Muscle of leg (tissue), 16 donors: ENCODE measurements at places on chromosomes 4 and X. TPM values are rescaled to one million over a fixed set of nuclear protein-coding genes. Genes with fewer than 3 reads are reported as not detected.
A peak's percentile ranks its signal among the peaks of the same experiment; 100 is the strongest.

EXOC1L gene
- total RNA-seq = not detected

- DNase-seq = no peak
Observed at GRCh38 chr4:124786634-124787033, 74.1 kb upstream of the ANKRD50 start.

RAP1GDS1 gene
- total RNA-seq = 25.7 TPM

UGT2A1 gene
- total RNA-seq = 0.31 TPM

FGF5 gene
- total RNA-seq = 0.09 TPM

- no peak for DNase-seq
Observed at GRCh38 chr4:13348216-13348615, 135.9 kb downstream of the RAB28 start.

DNA sequence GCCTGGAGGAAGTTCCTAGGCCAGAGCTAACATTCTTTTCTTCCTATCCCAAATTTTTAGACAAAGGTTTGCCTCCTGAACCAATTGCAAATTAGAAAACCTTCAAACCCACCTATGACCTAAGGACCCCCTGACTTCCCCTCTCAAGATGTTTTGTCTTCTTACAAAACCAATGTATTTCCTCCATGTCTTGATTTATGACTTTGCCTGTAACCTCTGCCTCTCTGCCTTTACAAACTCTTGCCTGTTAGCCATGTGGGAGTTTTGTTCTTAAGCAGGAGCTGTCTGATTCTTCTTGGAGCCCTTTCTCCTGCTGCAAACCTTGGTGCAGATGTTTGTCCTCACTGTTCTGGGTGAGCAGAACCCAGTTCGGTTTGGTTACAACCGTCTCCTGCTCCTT, 222.3 kb upstream of the BOD1L1 start:
- DNase-seq = peak; percentile 14

MAGED1 gene
- total RNA-seq = 133 TPM

- DNase-seq = peak; percentile 36
Observed at GRCh38 chr4:41396214-41396613, 139.5 kb downstream of the UCHL1 start.

NMU gene
- total RNA-seq = 1.2 TPM

DNA sequence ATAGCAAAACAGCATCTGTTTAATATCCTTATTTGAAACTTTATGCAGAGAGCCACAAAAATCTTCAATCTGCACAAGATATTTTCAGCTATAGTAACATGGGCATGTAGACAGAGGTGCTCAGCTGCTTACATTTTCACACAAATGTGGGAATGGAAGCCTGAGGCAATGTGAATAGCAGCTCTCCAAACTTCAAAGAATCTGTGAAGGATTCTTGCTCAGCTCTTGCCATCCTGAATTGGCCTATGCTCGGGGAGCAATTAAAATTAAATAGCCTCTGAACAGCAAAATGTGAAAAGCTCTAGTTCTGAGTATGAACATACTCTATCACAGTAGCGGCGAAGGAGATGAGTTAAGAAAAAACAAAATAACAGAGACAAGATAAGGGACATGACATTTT, 1523.8 kb downstream of the PCDH7 start:
- DNase-seq = no peak

GATA1 gene
- 0.22 TPM for total RNA-seq

- no peak for DNase-seq
Observed at GRCh38 chrX:13654116-13654515, 1.2 kb downstream of the TCEANC start.

GRCh38 chr4:68257719-68258118, 12.2 kb upstream of the TMPRSS11B start:
- DNase-seq = no peak

- DNase-seq = peak; percentile 16
Observed at GRCh38 chr4:160848901-160849760, 1314.7 kb downstream of the FSTL5 start.

DNA sequence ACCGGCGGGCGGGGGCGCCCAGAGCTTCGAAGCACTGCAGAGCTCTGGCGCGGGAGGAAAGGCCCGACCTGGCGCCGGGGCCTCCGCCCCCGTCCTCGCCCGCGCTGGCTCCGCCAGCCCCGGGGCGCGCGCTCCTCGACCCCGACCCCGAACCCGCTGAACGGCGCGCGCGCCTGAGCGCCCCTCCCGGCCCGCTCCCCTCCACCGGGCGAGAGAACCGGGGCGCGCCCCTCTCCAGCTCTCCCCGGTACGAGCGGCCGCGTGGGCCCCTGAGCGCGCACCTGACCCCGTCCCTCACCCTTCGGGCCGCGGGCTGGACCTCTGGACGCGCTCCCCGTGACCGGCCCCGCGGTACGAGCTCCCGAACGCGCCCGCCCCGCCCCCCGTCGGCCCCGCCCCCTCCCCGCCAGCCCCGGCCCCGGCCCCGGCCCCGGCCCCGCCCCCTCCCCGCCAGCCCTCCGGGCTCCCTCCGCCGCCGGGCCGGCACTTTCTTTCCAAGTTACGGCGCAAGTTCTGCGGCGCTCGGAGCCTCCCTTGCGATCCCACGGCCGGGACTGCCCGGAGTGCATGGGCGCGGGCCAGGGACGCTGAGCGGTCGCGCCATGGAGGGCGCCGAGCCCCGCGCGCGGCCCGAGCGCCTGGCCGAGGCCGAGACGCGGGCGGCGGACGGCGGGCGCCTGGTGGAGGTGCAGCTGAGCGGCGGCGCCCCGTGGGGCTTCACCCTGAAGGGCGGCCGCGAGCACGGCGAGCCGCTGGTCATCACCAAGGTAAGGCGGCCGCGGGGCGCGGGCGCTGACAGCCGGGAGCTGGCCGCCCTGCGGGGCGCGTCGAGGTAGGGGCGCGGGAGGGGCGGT, at the start of gene SHROOM2:
TSS of gene SHROOM2 (plus strand) at position 486 of the 854 bp plus-strand sequence. CDS start at position 603, 117 bp downstream.
- peak; percentile 38 for DNase-seq

GRCh38 chrX:11629593-11630211, 36.0 kb downstream of the ARHGAP6 start:
- peak; percentile 80 for DNase-seq

- no peak for DNase-seq
Observed at GRCh38 chr4:98694076-98694475, 35.7 kb upstream of the TSPAN5 start.

DNA sequence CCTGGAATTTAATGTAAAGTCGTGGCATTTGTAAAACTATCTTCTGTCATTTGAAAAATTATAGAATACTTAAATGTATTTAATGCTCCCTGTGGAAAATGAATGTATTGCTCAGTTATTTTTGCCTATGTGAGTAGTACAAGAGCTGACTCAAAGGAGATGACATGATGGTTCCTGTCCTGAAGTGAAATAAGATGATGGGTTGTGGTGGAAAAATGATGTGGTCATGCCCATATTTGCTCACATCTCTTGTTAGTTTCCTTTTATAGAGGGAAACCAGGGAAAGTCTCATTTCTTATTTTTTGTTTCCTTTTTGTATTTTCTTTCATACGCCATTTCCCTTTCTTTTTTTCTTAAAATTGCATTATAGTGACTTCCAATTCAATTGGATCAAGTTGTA, 23.7 kb downstream of the PLS3 start:
- peak; percentile 24 for DNase-seq

DNA sequence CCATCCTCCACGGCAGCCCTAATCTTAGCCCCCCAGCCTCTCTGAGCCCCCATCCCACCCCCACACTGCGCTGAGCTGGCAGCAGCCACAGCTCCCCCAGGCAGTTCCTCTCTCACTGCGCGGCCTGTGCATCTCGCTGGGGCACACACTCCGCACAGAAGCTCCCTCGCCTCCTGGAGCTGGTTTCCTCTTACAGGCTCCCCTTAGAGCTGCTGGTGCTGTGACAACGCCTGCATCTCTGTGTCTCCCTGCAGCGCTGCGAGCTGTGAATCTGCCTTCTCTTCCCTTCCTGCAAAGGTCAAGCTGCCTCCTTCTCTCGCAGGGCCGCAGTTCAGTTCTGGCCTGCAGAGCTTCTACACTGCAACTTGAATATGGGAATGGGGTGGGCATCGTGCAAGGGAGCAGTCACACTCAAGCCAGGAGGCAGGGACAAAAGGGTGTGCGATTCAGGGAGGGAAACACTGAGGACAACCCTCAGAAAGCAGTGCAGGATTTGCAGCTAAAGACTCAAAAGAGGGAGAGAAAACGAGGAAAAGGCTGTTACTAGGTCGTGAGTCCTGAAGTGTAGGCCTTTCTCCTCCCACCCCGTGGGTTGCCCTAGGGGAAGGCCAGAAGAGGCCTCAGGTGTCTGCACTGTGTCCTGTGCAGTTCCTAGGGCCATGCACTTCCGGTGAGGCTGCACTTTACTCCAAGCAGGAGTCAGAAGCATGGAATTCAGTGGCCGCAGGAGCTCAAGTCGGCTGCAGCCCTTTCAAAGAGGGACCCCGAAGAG, 87.0 kb downstream of the BCOR start:
- DNase-seq = no peak

AP1S2 gene
- total RNA-seq = 39.1 TPM

GRCh38 chrX:149060921-149061320, 444.2 kb downstream of the IDS start:
- DNase-seq = peak; percentile 65

DNA sequence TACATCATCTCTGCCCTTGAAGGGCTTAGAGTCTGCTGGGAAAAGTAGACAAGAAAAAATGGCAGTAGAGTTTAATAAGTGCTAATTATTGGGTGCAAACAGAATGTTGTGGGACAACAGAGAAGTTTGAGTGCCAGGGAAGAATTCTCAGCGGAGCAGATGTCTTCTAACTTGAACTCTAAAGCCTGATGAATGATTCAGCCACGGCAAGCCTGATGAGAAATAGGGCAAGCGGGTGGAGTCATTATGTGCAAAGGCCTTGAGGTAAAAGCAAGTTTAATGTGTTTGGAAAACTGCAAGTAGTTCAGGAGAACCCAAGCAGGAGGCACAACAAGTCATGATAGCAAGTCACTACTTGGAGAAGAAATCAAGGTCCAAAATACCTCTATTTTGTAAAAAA, 37.5 kb downstream of the GC start:
- DNase-seq = no peak

DNA sequence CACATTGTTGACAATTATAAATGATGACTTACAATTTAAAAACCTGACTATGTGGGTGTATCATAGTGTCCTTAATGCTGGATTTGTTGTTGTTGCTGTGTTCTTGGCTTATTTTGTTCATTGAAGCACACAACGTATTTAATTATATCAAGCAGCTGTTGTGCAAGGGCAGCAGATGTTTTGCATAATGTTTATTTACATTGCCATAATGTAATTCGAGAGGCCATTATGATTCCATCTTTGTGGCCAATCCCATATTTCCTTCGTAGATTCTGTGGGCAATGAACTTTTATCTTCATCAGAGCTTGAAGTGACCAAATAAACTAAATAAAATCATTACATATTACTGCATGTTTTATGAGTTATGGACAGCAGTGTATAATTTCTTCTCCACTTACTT, 422.6 kb upstream of the GALNTL6 start:
- no peak for DNase-seq

GRCh38 chr4:185542626-185543315, 7.5 kb upstream of the PDLIM3 start:
- DNase-seq = peak; percentile 91

DNA sequence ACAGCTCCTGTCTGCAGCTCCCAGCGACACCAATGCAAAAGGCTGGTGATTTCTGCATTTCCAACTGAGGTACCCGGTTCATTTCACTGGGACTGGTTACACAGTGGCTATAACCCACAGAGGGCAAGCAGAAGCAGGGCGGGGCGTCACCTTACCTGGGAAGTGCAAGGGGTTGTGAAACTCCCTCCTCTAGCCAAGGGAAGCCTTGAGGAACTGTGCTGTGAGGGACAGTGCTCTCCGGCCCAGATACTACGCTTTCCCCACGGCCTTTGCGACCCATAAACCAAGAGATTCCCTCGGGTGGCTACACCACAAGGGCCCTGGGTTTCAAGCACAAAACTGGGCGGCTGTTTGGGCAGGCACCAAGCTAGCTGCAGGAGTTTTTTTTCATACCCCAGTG, 218.9 kb downstream of the PPP3CA start:
- DNase-seq = no peak

- DNase-seq = no peak
Observed at GRCh38 chrX:10038585-10038984, 71.4 kb downstream of the CLDN34 start.

- DNase-seq = peak; percentile 61
Observed at GRCh38 chrX:68511255-68511654, 12.4 kb downstream of the YIPF6 start.

GRCh38 chr4:119307606-119308005, 14.3 kb downstream of the FABP2 start:
- no peak for DNase-seq

RASL11B gene
- total RNA-seq = 7.5 TPM
